Hair follicle dermal papilla cell (primary cell): ENCODE measurements at places on chromosomes 5 and 9. TPM values are rescaled to one million over a fixed set of nuclear protein-coding genes. Genes with fewer than 3 reads are reported as not detected.

The LCN9 gene
- not detected in 2 replicates for total RNA-seq

The COX7C gene
- total RNA-seq = 63.4 and 85.1 TPM in 2 replicates

The DOCK8 gene
- 0.12 and 0.16 TPM in 2 replicates for total RNA-seq

The TAF11L5 gene
- not detected in 2 replicates for total RNA-seq

The PPP3R2 gene
- not detected in 2 replicates for total RNA-seq

The FAM221B gene
- total RNA-seq = not detected in 2 replicates

The TSSK1B gene
- total RNA-seq = 0.36 and 0.49 TPM in 2 replicates

The ANGPTL2 gene
- 93.9 and 100 TPM in 2 replicates for total RNA-seq

The MTMR12 gene
- total RNA-seq = 19.8 and 20.4 TPM in 2 replicates

The WDR36 gene
- total RNA-seq = 39.0 and 51.0 TPM in 2 replicates

The SHC3 gene
- 7.8 and 25.3 TPM in 2 replicates for total RNA-seq

The WNK2 gene
- total RNA-seq = not detected in 2 replicates

The NR5A1 gene
- not detected in 2 replicates for total RNA-seq

The PRRT1B gene
- not detected in 2 replicates for total RNA-seq

The CDKN2B gene
- total RNA-seq = 17.9 and 22.1 TPM in 2 replicates

The FAM151B gene
- 10.1 and 14.3 TPM in 2 replicates for total RNA-seq

The COQ4 gene
- total RNA-seq = 31.0 and 35.7 TPM in 2 replicates

The PCDHB13 gene
- total RNA-seq = 1.2 and 1.3 TPM in 2 replicates

The AJM1 gene
- total RNA-seq = 0.85 and 0.97 TPM in 2 replicates

The TEK gene
- 0.32 and 0.73 TPM in 2 replicates for total RNA-seq

The DRD1 gene
- under 0.01 and 0.36 TPM in 2 replicates for total RNA-seq

The ESM1 gene
- 0.16 and 0.73 TPM in 2 replicates for total RNA-seq

The ACTBL2 gene
- not detected in 2 replicates for total RNA-seq

The SLCO6A1 gene
- total RNA-seq = not detected in 2 replicates

The PCDHB2 gene
- 6.8 and 7.0 TPM in 2 replicates for total RNA-seq

The C7 gene
- not detected in 2 replicates for total RNA-seq

The CLIC3 gene
- 0.32 and 2.4 TPM in 2 replicates for total RNA-seq

The EFNA5 gene
- total RNA-seq = 10.3 and 11.7 TPM in 2 replicates

The THBS4 gene
- 3.9 and 5.0 TPM in 2 replicates for total RNA-seq

The NIPBL gene
- 31.1 and 32.6 TPM in 2 replicates for total RNA-seq

The NRG2 gene
- 2.8 and 4.5 TPM in 2 replicates for total RNA-seq

The TTF1 gene
- 5.4 and 5.6 TPM in 2 replicates for total RNA-seq

The TUT7 gene
- total RNA-seq = 41.4 and 45.9 TPM in 2 replicates

The SPINK7 gene
- total RNA-seq = not detected in 2 replicates

The KCNN2 gene
- under 0.01 TPM in 1 of 2 replicates, not detected in the other for total RNA-seq

The GPX8 gene
- 128 and 131 TPM in 2 replicates for total RNA-seq

The OCLN gene
- 0.49 and 0.81 TPM in 2 replicates for total RNA-seq

The MSH3 gene
- total RNA-seq = 13.7 and 20.8 TPM in 2 replicates

The MEIKIN gene
- total RNA-seq = not detected in 2 replicates

The NMUR2 gene
- not detected in 2 replicates for total RNA-seq

The PCDHGA6 gene
- total RNA-seq = 6.5 and 6.8 TPM in 2 replicates

The FOXD4L3 gene
- total RNA-seq = 0.49 TPM in 1 of 2 replicates, not detected in the other

The HNRNPA0 gene
- total RNA-seq = 13.5 and 16.9 TPM in 2 replicates

The PCDHB10 gene
- total RNA-seq = 0.81 and 0.97 TPM in 2 replicates

The ADCY2 gene
- total RNA-seq = under 0.01 and 0.65 TPM in 2 replicates

The ARHGEF39 gene
- total RNA-seq = 0.12 and 0.49 TPM in 2 replicates

The GABRA1 gene
- not detected in 2 replicates for total RNA-seq

The GHR gene
- 2.9 and 5.2 TPM in 2 replicates for total RNA-seq

The PTGES gene
- total RNA-seq = 29.9 and 40.4 TPM in 2 replicates

The LRRTM2 gene
- 0.16 and 0.24 TPM in 2 replicates for total RNA-seq

The MZB1 gene
- 0.16 TPM in 1 of 2 replicates, not detected in the other for total RNA-seq
